ENCODE measurements at places on chromosomes 6 and 20.

DNA sequence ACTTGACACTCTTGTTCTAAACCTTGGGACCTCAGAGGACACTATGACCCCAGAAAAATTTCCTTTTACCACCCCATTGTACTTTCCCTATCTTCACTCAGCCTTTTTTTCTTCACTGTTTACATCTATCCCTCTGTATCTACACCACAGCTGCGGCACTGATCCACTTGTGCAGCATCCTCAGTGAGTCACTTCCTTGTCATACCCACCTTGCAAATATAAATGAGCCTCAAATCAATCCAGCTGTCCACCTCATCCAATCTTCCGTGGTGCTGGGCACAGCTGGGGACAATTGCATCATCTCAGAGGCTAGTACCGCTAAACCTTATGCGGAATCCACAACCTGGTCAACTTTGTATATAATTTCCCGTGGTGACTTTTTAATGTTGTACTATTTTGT, 710.5 kb downstream of the QKI start:
- DNase-seq, result no peak

GRCh38 chr20:38842026-38842425, 36.5 kb downstream of the PPP1R16B start:
- DNase-seq, result no peak

GRCh38 chr20:2357114-2357513, 23.6 kb upstream of the TGM6 start:
- DNase-seq, result no peak

DNA sequence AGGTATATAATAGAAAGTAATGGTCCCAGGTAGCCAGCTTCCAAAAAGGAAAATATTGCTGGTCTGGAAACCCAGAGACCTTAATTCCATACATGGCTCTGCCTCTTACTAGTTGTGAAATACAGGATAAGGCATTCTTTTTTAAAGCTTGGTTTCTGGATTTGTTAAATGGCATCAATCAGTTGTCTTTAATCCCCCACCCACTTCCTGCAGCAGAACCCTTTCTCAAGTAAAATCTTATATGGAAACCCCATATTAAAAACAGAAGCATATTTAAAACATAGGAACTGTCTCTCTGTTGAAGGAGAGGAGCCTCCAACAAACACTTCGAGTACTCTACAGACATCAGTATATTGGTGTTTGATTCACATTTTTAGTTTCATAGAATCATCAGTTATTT, 6.2 kb upstream of the LCA5 start:
- DNase-seq, result peak; percentile 20

- DNase-seq, result peak; percentile 33
Observed at GRCh38 chr6:127514773-127515227, 4.3 kb downstream of the MTCL3 start.

GRCh38 chr6:117169781-117170281, 95.5 kb upstream of the VGLL2 start:
- DNase-seq, result peak; percentile 34

DNA sequence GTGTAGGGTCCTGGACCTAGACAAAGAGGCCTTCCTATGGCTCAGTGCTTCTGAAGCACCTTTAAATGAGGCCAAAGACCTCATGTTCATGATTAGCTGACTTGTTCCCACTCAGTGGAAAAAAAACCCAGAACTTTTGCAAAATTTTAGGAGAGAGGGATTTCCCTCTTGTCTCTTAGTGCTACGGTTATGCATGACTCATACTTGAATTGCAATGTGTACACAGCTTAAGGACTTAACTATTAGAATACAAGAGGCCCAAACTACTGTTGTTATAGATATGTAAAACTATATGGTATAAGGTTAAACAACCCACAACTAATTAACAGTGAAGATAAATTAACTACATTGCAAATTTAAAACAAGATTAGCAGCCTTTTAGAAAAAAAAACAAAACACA, 32.3 kb upstream of the HLA-A start:
- peak; percentile 7 for DNase-seq

DNA sequence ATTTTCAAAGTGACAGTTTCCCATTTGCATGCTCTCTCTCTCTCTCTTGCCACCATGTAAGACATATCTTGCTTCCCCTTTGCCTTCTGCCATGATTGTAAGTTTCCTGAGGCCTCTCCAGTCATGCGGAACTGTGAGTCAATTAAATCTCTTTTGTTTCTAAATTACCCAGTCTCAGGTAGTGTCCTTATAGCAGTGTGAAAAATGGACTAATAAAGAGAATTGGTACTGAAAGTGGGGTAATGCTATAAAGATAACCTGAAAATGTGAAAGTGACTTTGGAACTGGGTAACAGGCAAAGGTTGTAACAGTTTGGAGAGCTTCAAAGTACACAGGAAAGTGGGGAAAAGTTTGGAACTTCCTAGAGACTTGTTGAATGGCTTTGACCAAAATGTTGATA, 389.8 kb downstream of the GRIK2 start:
- DNase-seq, result no peak

GRCh38 chr20:44979090-44979621, 12.8 kb downstream of the STK4 start:
- peak; percentile 82 for DNase-seq

- DNase-seq, result no peak
Observed at GRCh38 chr6:67642582-67642981, 992.5 kb upstream of the ADGRB3 start.

GRCh38 chr6:96059586-96059985, 43.8 kb downstream of the FUT9 start:
- no peak for DNase-seq

DNA sequence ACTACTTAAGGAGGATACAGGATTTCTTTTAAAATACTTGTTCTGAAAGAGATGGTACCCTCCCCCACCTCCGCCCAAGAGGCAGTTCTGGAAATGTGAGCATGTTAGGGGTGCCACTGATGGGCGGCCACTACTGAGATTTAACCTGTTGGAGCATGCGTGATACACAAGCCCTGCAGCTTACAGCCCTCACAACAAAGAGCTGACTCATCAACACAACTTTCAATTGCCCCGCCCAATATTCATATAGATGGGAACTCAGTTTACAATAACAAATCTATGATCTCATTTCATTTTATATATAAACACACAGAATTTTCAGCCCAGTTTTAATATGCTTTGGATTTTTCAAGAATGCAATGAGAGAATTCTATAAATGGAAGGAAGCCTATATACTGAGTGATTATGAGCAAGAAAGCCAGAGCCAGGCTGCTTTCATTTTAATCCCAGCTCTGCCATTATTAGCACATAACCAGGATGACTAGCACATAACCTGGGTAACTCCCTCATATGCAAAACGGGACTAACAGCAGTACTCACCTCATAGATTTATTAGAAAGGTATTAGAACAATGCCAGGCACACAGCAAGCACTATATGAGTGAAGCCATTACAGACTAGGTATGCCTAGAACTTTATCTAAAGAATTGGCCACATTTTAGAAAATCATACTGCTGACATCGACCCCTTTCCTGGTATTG, 45.6 kb upstream of the IPCEF1 start:
- no peak for DNase-seq

DNA sequence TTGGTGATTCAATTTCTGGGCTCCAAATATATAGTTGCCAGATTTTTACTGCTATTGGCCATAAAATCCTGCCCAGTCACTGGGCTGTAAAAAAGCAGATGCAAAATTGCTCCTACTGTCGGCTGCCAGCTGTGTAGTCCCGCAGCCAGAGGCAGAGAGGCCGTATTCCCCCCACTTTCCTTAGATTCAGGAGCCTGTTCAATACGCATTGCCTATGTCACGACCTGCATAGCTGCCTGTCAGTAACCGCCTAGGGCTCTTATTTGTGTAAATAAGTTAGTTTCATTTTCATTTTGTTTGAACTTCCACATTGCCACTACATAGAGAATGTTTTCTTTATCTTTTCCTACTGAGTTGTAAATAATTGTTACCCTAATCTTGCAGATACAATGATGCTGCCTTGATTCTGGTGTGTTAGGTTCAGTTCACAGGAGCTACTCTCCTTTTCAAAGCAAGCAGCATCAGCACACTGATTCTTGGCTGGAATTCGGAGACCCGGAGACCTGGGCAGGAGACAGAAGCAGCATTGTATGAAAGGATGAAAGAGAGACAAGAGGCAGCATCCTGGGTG, 46.0 kb upstream of the UST start:
- DNase-seq, result peak; percentile 24

GRCh38 chr6:85157311-85157710, 292.6 kb upstream of the NT5E start:
- peak; percentile 8 for DNase-seq

DNA sequence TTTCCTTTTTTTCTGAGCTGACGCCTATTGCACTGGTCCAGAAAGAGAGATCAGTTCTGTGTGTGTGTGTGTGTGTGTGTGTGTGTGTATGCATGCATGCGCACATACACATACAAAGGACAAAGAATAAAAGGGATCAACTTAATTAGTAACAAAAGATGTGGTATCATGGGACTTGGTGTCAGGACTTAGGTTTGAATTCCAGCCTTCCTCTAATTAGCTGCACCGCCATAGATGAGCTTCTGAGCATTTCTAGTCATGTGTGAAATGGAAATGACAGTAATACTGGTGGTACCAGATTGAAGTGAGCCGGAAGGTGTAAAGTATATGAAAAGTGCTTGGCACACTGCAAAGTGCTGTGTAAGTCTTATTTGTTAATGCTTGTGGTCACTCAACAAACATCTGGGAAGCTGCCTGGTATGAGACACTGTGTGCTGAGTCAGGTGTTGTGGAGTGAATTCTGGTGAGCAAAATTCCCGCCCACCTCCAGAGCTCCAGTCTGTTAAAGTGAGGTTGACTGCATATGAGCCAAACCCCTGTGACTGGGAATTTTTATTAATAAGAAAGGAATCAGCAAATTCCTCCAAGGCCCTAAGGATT, 12.4 kb downstream of the DAAM2 start:
- DNase-seq, result peak; percentile 7

GRCh38 chr20:45538209-45538799, 978 bp downstream of the WFDC6 start:
- no peak for DNase-seq

DNA sequence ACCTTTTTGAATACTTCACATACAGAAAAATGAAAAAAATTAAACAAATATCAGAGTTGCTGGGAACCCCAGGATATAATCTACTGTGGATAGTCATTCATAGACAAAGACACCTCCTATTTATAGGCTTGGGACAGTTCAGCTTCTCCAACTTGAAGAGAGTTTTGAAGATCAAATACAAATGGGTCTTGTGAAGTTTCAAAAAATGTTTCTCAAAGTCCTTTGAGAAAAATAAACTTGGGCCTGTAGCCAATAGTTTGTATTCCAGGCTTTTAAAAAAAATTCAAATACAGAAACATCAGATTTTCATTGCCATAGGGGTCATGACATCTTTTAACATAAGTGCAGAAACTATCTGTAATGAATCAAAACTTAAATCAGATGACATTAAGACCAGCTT, 334.8 kb downstream of the LAMA2 start:
- no peak for DNase-seq

DNA sequence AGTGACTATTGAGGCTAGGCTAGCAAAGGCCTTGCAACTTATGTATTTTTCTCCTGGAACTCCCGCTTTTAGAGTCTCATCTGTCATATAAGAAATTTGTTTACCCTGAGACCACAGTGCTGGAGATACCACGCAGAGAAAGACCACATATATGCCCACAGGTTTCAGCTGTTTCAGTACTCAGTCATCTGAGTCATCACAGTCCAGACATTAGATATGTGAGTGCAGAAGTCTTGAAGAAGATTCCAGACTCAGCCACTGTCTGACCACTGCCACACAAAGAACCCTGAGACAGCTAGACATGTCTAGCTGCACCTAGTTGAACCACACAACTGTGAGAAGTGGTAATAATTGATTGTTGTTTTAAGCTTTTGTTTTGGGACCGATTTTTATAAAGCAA, 648.3 kb downstream of the EPM2A start:
- DNase-seq, result peak; percentile 85

Data from amniotic epithelial cell (primary cell).